ENCODE measurements at places on chromosomes 5 and 9.

DNA sequence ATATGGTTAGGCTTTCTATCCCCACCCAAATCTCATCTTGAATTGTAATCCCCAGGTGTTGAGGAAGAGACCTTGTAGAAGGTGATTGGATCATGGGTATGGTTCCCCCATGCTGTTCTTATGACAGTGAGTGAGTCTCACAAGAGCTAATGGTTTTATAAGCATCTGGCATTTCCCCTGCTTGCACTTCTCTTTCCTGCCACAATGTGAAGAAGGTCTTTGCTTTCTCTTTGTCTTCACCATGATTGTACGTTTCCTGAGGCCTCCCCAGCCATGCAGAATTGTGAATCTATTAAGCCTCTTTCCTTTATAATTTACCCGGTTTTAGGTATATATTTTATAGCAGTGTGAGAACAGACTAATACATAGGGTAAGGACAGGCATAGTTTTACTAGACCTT lies 334.5 kb downstream of the TLR4 start:
- DNase-seq = no peak

GRCh38 chr5:151406322-151406947 lies 41.0 kb upstream of the SLC36A1 start:
- no peak for DNase-seq

GRCh38 chr5:176397736-176398420 lies 9.3 kb downstream of the HIGD2A start:
- DNase-seq = no peak

DNA sequence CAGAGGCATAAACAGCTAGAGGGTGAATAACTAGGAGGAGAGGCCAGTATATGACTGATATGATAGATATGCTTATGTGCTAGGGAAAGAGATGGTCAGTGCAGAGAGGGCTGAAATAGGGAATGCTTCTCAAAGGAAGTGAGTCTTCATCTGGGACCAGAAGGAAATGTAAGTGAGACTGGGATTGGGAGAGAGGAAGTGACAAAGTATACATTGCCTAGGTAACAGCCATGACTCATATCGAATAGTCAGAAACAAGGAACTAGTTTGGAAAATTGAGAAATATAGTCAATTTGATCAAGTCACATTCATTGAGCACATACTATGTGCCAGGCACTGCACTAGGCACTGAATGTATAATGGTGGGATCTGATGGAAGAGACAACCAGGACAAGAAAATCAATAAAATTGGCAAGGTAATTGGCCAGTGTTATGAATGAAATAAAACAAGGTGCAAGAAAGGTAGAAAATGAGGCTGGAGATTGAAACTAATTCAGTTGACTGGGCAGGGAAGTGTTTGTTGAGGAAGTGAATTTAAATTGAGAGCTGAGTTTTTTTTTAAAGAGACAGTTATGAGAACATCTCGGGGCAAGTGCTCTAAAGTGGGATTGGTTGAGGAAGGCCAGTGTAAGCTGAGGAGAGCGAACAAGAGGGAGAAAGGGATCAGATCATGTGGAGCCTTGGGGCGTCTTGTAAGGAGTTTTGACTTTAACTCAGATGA lies 4.3 kb downstream of the ERAP2 start:
- no peak for DNase-seq

DNA sequence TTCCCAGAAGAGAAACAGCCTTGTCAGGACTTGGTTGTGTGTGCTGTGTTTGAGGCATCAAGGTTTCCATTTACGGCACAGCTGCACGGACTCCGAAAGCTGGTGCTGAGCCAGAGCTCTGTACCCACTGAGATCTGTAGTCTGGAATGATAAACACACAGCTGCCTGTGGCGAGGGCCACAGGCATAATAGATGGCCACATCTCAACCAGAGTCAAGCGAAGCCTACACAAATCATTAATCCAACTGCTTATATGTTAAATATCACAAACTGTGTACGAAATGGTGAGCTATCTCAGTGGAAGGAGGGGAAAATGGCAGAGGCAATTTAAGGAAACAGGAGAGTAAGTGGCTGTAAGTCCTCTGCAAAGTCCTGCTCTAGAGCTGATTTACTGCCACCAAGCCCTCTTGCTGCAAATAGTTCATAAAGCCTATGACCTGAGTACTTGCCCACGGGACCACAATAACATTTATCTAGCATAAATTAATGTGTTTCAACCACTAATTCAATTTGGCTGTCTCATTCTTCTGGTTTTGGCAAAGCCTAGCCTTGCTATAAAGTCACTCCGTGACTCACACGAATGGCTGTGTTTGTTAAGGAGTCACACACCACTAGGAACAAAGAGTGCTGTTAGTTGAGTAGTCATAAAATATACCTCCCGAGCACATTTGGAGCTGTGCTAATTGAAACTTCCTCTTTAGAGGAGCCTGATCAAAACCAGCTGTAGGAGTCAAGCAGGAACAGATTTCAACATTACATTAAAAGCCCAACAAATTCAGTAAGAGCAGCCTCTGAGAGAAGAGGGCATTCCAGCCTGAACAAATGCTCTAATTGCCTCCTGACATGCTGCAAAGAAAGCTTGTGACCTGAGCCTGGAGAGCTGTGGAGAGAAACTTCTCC lies 738.6 kb upstream of the ZNF608 start:
- DNase-seq = no peak

DNA sequence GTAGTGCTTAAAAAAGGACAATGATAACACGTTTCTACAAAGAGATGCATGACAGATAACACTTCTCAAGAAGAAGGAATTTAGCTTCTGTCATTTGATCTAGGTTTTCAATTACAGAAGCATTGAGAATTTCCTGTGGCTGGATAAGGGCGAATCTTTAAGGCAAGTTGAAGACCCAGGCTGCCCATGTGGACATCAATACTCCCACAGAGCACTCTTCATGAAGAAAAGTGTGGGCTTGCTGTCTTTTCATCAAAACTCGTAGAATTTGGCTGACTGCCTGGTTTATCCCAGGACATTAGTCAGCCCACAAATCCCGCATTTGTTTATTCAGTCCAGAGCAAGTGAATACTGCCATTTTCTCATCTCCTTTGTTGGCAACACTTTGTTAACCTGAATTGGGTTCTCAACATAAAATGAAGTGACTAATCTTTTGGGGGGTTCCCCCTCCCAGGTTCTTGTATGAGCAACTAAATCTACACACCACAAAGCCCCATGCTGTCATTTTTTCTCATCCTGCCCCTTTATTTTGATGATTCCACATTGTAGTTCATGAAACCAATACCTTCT lies 43.4 kb upstream of the CDKN2B start:
- DNase-seq = no peak

- DNase-seq = no peak
These were observed 1.3 kb downstream of the EDIL3 start for GRCh38 chr5:84383296-84383815.

Measured in stimulated activated CD8-positive, alpha-beta memory T cell treated with anti-CD3 and anti-CD28 coated beads, Interleukin-12 subunit alpha, Interleukin-12 subunit beta, amount 100 ng/mL, for 1 hour (primary cell).